Transverse colon (tissue), 4 donors: ENCODE measurements at places on chromosomes 16 and 17. TPM values are rescaled to one million over a fixed set of nuclear protein-coding genes. Genes with fewer than 3 reads are reported as not detected.

EVPL gene
- total RNA-seq = 23.7 TPM

- peak overlapping the region; percentile 64 for H3K4me3 ChIP-seq
- DNase-seq = peak; percentile 75
- H3K27ac ChIP-seq = peak overlapping the region; percentile 90
- H3K4me1 ChIP-seq = peaks cover 69% of the 10 kb centered on the region
- H3K27me3 ChIP-seq = peaks cover 16% of the 10 kb centered on the region
- H3K36me3 ChIP-seq = no peaks in the 10 kb centered on the region
Observed at GRCh38 chr17:78127239-78127887, 1.2 kb downstream of the TMC6 start.

CCL14 gene
- 4.2 TPM for total RNA-seq

TELO2 gene
- total RNA-seq = 98.1 TPM

DNA sequence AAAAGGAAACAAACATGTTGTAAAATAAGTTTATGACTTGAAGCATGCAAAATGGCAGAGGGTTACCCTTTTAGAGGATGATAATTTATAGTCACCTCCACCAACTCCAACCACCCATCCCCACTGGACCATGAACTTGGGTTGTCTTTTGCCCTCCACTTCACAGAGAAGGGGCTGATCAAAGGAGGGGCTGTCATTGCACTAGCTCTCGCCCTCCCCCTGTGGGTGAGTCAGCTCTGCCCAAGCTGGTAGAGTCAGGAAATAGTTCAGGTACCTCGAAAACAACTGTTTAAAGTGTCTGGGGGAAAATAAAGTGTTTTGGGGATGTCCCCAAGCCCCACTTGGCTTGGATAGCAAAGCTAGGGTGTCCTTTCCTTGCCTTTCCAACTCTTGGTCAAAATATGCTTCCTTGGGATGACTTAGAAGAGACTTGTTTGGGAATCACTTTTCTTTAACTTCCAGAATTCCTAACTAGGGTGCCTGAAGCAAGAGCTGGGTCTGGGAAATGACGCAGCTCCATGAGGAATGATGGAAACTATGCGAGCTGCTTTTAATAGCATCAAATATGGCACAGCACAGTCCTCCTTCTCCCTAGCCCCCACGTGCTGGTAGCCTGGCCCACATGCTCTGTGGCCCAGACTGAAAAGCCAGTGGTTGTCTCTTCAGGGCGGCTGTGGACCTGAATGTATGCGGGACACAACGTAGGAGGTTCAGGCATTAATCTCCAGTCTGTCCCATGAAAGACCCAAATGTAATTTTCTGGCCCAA, 40.7 kb downstream of the TBX4 start:
- H3K36me3 ChIP-seq = no peaks in the 10 kb centered on the region
- no peak overlapping the region for H3K27ac ChIP-seq
- no peak for DNase-seq
- no peak overlapping the region for H3K4me3 ChIP-seq
- H3K27me3 ChIP-seq = no peaks in the 10 kb centered on the region

DNA sequence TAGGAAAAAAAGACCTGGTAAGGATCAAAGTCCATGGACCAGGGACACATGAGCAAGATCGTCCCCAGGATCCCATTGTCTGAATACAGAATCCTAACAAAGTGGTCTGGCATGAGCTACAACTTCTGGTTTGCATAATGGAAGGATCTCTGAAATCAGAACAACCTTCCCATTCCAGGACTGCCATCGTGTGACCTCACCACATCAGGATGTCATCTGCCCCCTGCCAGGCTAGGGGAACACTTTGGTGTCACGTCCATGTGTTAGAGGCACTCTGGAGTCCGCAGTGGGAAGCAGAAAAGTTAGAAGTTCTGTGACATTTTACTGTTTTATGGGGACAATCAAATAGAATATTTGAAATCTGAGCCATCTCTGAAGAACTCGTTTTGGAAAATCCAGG, 160.7 kb downstream of the RGS9 start:
- H3K27me3 ChIP-seq = no peaks in the 10 kb centered on the region
- no peak overlapping the region for H3K4me3 ChIP-seq
- no peaks in the 10 kb centered on the region for H3K36me3 ChIP-seq
- no peak overlapping the region for H3K27ac ChIP-seq

SLC52A1 gene
- 6.0 TPM for total RNA-seq

- no peaks in the 10 kb centered on the region for H3K36me3 ChIP-seq
- H3K4me1 ChIP-seq = no peaks in the 10 kb centered on the region
- no peak for DNase-seq
- H3K27me3 ChIP-seq = no peaks in the 10 kb centered on the region
Observed at GRCh38 chr17:41904242-41904841, 14.4 kb downstream of the ACLY start.

DNA sequence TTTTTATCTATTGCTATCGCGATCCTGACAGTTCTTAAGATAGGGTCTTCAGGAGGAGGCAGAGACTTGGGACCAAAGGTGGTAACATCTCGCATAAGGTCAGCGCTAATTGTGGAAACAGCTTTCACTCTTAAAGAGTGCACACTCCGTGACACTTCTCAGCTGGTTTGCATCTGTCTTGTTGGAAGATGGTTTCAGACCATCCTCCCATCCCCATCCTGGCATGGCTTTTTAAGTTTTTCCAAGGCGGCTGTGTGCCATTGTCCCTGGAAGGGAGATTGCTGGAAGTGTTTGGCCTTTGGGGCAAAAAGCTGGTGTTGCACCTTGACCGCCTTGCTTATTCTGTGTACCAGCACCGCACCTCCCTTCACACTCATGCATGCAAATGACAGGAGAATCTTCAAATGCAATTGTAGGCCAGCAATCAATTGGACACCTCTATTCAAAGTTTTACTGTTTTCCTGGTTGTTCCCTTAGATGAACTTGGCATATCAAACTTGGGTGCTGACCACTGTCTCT, 1.5 kb downstream of the SOCS7 start:
- H3K4me3 ChIP-seq = peak overlapping the region; percentile 92
- H3K27me3 ChIP-seq = no peaks in the 10 kb centered on the region
- no peaks in the 10 kb centered on the region for H3K36me3 ChIP-seq

GRCh38 chr16:87536795-87537142, 43.9 kb upstream of the ZCCHC14 start:
- DNase-seq = no peak
- no peak overlapping the region for H3K27ac ChIP-seq
- peaks cover 9% of the 10 kb centered on the region for H3K4me1 ChIP-seq
- no peaks in the 10 kb centered on the region for H3K36me3 ChIP-seq
- peaks cover 14% of the 10 kb centered on the region for H3K27me3 ChIP-seq
- no peak overlapping the region for H3K4me3 ChIP-seq

GRCh38 chr17:21186399-21187187, 27.4 kb downstream of the TMEM11 start:
- H3K4me3 ChIP-seq = no peak overlapping the region
- H3K27me3 ChIP-seq = no peaks in the 10 kb centered on the region
- H3K36me3 ChIP-seq = no peaks in the 10 kb centered on the region
- DNase-seq = no peak
- H3K27ac ChIP-seq = no peak overlapping the region

PLK1 gene
- total RNA-seq = 20.1 TPM

GRCh38 chr16:54275956-54276355, 10.6 kb downstream of the IRX3 start:
- no peaks in the 10 kb centered on the region for H3K4me1 ChIP-seq
- H3K27ac ChIP-seq = no peak overlapping the region
- H3K4me3 ChIP-seq = no peak overlapping the region

- no peaks in the 10 kb centered on the region for H3K27me3 ChIP-seq
- DNase-seq = no peak
- H3K36me3 ChIP-seq = no peaks in the 10 kb centered on the region
- no peak overlapping the region for H3K27ac ChIP-seq
- H3K4me3 ChIP-seq = no peak overlapping the region
Observed at GRCh38 chr17:82917699-82918345, 78.0 kb upstream of the ZNF750 start.

GRCh38 chr17:50283246-50283645, 9.0 kb downstream of the TMEM92 start:
- H3K4me3 ChIP-seq = no peak overlapping the region
- no peak for DNase-seq
- H3K36me3 ChIP-seq = no peaks in the 10 kb centered on the region
- H3K4me1 ChIP-seq = peaks cover 13% of the 10 kb centered on the region
- no peak overlapping the region for H3K27ac ChIP-seq

DNA sequence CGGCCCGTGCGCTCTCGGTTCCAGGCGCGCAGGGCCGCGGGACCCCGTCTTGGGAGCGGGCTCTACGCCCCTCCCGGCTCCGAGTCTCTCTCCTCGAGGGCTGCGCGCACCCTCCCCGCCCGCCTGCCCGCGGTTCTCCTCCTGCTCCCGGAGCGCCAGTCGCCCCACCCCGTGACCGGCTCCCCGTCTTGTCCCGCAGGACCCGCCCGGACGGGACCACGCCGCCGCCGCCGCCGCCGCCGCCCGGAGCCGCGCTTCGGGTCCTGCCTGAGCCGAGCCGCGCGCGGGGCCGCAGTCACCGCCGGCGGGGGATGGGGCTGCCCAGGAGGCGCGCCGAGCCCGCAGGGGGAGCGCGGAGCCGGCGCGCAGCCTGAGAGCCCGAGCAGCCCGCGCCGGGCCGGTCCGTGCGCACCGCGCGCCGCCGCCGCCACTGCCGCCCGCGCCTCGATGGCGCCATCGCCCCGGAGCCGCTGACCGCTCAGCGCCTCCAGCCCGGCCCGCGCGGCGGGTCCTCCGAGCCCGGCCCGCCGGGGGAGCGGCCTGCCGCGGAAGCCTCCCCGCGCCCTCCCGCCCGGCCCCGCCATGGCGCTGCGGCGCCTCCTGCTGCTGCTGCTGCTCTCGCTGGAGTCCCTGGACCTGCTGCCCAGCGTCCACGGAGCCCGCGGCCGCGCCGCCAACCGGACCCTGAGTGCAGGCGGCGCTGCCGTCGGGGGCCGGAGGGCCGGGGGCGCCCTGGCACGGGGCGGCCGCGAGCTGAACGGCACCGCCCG, at the start of gene SHISA6:
Gene SHISA6, plus strand, starts transcription at position 373 of the 770 bp plus-strand sequence.
- H3K4me3 ChIP-seq = peak within 1 kb of the TSS; percentile 30
- H3K27me3 ChIP-seq = peaks cover 76% of the 10 kb centered on the region
- no peak for DNase-seq
- H3K27ac ChIP-seq = no peak within 1 kb of the TSS

GRCh38 chr16:69939821-69940585, 11.1 kb upstream of the CLEC18A start:
- no peak overlapping the region for H3K4me3 ChIP-seq
- no peak for DNase-seq
- H3K36me3 ChIP-seq = peaks cover 47% of the 10 kb centered on the region
- H3K4me1 ChIP-seq = no peaks in the 10 kb centered on the region

DNA sequence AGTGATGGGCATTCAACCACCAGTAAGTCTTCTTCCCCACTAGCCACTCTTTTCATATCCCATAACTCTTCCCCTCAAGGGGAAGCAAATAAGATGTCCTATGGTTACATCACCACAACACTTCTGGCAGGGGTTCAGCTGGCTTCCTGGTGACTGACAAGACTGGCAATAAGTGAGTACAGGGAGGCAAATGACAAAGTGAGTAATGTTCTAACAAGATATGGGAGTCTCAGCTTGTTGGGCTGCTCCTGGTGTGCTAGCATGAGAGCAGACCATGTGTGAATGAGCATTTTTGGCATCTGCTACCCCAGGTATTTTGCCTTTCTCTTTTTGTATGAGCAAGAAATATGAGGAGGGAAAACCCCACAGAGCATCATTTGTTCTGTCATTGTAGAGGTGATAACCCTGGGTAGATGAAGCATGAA, 9.9 kb downstream of the TMIGD1 start:
- no peak overlapping the region for H3K27ac ChIP-seq
- peak; percentile 49 for DNase-seq
- no peaks in the 10 kb centered on the region for H3K4me1 ChIP-seq
- no peaks in the 10 kb centered on the region for H3K27me3 ChIP-seq
- H3K36me3 ChIP-seq = no peaks in the 10 kb centered on the region

RGS9 gene
- 7.8 TPM for total RNA-seq

CD300E gene
- 0.14 TPM for total RNA-seq

- no peaks in the 10 kb centered on the region for H3K36me3 ChIP-seq
- no peak overlapping the region for H3K27ac ChIP-seq
- no peaks in the 10 kb centered on the region for H3K4me1 ChIP-seq
- DNase-seq = no peak
- H3K4me3 ChIP-seq = no peak overlapping the region
Observed at GRCh38 chr16:72637306-72637705, 410.6 kb downstream of the ZFHX3 start.

GRCh38 chr17:69098625-69099024, 37.9 kb upstream of the ABCA9 start:
- DNase-seq = no peak
- no peaks in the 10 kb centered on the region for H3K27me3 ChIP-seq
- no peaks in the 10 kb centered on the region for H3K4me1 ChIP-seq
- no peak overlapping the region for H3K4me3 ChIP-seq
- H3K36me3 ChIP-seq = no peaks in the 10 kb centered on the region

DNA sequence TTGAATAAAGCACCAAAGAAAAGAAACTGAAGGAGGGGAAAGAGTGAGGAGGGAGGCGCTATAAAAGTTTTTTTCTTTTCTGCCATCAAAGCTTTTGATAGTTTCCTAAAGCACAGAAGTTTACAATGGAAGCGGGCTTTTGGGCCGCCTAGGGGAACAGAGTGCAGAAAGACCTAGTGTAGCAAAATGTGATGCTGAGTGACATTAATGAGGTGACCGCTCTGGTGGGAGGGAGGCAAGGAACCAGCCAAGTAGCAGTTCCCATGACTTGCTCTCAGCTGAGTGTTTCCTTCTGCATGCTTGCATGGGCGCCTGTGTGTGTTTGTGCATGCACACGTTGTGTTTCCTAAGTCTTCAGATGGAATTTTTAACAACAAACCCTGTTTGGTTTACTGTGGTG, 15.5 kb downstream of the MSI2 start:
- no peaks in the 10 kb centered on the region for H3K4me1 ChIP-seq
- no peak for DNase-seq
- peaks cover 4% of the 10 kb centered on the region for H3K36me3 ChIP-seq
- no peak overlapping the region for H3K4me3 ChIP-seq
- no peak overlapping the region for H3K27ac ChIP-seq

DNA sequence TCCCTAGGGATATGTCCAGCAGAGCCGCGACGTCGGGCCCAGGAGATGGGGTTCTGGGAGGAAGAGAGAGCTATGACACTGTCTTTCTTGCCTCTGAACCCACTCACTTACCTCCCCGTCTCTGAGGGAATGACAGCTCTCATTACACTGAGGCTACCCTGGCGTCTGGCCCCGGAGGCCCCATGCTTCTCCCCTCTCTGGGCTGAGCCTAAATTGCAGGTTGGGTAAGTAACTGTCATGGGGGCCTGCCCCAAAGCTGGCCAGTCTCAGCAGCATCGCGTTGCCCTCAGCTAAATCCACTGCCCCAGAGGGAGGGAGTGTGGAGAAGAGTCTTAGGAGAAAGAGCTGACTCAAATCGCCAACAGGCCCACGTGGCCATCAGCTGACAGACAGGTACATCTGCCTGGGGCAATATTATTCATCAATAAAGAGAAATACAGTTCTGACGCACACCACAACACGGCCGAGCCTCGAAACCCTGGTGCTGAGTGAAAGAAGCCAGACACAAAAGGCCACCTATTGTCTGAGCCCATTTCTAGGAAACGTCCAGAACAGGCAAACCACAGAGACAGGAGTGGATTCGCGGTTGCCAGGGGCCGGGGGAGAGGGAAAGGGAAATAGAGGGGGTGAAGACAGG, 156.4 kb downstream of the C16orf95 start:
- no peak overlapping the region for H3K27ac ChIP-seq
- no peak overlapping the region for H3K4me3 ChIP-seq
- no peak for DNase-seq
- no peaks in the 10 kb centered on the region for H3K36me3 ChIP-seq
- no peaks in the 10 kb centered on the region for H3K4me1 ChIP-seq
